Chondrocyte (in vitro differentiated cells): ENCODE measurements at places on chromosomes 7 and 10. TPM values are rescaled to one million over a fixed set of nuclear protein-coding genes. Genes with fewer than 3 reads are reported as not detected.

EPHA1 gene
- not detected in 3 replicates for total RNA-seq

HOXA4 gene
- total RNA-seq = 0.30 TPM in 1 of 3 replicates, not detected in the others

SCART1 gene
- total RNA-seq = 2.2 to 6.6 TPM (median 2.4 TPM) in 3 replicates

FAM131B gene
- 3.0 to 4.0 TPM (median 3.1 TPM) in 3 replicates for total RNA-seq

SLC26A3 gene
- total RNA-seq = not detected in 3 replicates

PTPRE gene
- 3.1 to 6.2 TPM (median 5.7 TPM) in 3 replicates for total RNA-seq

DGKI gene
- total RNA-seq = 15.3 to 52.4 TPM (median 17.0 TPM) in 3 replicates

NXPH1 gene
- not detected in 3 replicates for total RNA-seq

HACD1 gene
- total RNA-seq = 31.6 to 77.4 TPM (median 71.6 TPM) in 3 replicates

LRRC17 gene
- total RNA-seq = 23.9 to 34.5 TPM (median 32.0 TPM) in 3 replicates

GRCh38 chr10:79293841-79294581 is 53.3 kb upstream of the PPIF start:
- DNase-seq = no peak

GRCh38 chr10:124636271-124636995 is 107.7 kb downstream of the FAM53B start:
- DNase-seq = no peak

DNA sequence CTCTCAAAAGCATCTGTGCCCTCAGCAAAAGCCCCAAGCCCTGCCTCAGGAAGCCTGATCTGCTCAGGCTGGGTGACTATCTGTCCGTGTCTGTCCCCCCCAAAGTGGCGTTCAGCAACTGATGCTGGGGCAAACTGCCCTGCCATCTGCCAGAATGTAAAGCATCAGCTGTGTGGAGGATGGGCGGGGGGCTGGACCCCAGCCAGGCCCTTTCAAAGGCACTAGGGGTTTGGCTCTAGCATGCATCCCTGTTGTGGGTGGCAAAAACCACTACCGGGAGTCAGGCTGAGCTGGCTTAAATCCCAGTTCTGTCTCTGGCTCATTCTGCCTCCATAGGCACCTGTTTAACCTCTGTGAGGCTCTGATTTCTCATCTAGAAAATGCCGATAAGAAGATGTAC is 35.5 kb downstream of the GPRIN2 start:
- DNase-seq = peak; percentile 95

- DNase-seq = no peak
Measured at GRCh38 chr10:59133841-59134593, 42.4 kb upstream of the PHYHIPL start.

- no peak for DNase-seq
Measured at GRCh38 chr10:22646388-22646853, 68.0 kb downstream of the PIP4K2A start.

GRCh38 chr7:71843676-71844075 is 568.5 kb downstream of the CALN1 start:
- no peak for DNase-seq

GRCh38 chr7:68400783-68401182 is 1197.5 kb upstream of the AUTS2 start:
- no peak for DNase-seq

GRCh38 chr7:75739796-75740672 is 1.3 kb upstream of the HIP1 start:
- DNase-seq = no peak

DNA sequence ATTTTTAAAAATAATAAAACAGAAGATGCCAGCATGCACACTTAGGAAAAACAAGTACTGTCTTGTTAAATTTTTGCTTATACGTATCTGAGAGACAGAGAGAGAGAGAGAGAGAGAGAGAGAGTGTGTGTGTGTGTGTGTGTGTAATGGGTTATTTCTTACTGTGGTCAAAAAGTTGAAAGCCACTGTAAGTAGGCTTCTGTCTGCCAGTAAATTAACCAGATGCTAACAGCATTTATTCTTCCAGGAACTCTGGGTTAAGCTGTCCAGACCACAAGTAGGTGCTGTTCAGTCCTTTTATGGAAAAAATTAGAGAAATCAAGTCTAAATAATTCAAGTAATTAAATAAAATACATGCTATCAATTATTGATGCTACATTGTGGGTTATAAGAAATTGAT is 39.7 kb downstream of the RNF32 start:
- DNase-seq = no peak

- DNase-seq = no peak
Measured at GRCh38 chr7:96329241-96329640, 7.3 kb upstream of the SLC25A13 start.

GRCh38 chr7:10677668-10678232 is 295.9 kb upstream of the PHF14 start:
- no peak for DNase-seq

GRCh38 chr10:89241026-89241425 is 10.5 kb downstream of the LIPA start:
- DNase-seq = no peak

GRCh38 chr10:69577268-69578232 is 4.3 kb upstream of the NEUROG3 start:
- DNase-seq = no peak

DNA sequence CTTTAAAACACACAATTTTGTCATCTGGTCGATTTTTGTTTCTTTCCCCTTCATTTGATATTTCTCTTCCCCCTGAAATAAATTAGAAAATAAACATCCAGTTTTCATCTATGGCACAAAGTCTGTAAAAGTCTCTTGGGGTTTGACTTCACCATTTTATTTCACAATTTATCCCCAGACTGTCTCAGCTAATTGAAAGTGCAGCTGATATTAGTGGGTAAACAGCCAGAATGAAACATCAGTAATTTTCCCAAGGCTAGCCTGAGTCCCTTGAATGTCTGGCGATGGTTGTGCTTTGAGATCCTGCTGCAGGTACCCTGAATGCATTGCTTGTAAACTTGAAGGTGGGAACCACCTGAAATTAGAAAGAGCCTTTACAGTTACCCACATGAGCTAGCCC is 60.6 kb upstream of the NEBL start:
- no peak for DNase-seq

DNA sequence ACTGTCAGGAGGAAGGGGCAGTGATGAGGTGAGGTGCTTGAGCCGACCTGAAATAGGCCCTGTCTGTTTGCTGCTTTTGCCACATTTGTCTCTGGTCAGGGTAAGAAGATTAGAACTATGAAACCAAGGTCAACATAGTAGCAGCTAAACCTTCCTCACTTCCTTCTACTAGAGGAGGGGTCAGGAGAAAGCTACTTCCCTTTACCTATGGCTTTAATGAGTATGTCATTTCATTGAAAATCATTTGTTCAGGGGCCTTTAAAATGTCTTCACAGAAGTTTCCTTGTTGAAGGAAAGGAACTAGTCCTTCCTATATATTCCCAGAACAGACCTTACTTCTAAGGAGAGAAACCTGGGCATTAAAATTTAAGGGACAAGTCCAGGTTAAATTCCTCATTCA is 19.0 kb downstream of the HYAL4 start:
- no peak for DNase-seq

GRCh38 chr10:7738536-7739407 is 35.7 kb downstream of the ITIH2 start:
- DNase-seq = no peak

DNA sequence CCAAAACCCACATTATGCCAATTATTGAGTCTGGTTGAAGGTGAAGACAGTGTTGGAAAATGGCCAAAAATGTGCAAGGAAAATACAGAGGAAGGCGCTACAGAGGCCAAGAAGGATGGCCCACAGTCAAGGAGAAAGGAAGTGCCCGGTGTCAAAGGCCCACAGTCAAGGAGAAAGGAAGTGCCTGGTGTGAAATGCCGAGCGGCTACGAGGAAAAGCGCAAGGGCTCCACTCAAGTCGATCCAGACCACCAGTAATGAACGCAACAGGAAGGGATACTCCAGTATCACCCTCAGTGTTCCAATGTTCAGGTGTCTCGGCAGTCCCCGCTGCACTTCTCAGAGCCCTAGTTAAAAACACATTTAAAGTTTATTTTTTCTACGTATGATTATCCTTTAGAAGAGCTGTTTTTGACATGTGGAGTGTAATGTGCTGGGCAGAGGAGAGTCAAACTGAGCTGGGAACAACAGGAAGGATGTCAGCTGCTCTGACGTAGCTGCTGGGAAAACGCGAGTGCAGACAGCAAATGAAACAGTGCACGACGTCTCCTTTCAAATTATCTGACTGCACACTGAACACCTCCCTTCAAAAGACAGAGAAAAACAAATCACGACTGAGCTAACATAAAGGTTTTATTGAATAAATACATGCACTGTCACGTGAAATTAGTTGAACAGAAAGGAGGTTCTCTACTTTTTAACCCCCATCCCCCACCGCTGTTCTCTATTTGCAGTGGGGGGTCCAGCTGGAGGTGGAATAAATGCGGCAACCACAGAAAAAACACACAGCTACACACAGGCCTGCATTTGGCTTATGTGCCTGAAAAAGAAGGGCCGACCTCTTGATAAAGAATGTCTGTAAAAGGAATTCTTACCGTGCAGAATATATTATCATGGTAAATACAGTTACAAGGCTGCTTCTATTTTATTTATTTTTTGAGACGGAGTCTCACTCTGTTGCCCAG is 26.1 kb upstream of the NCAPG2 start:
- no peak for DNase-seq

GRCh38 chr10:133292919-133293809 is 15.5 kb downstream of the TUBGCP2 start:
- DNase-seq = no peak

GRCh38 chr7:87564296-87564963 is 36.3 kb downstream of the ABCB1 start:
- DNase-seq = no peak

DNA sequence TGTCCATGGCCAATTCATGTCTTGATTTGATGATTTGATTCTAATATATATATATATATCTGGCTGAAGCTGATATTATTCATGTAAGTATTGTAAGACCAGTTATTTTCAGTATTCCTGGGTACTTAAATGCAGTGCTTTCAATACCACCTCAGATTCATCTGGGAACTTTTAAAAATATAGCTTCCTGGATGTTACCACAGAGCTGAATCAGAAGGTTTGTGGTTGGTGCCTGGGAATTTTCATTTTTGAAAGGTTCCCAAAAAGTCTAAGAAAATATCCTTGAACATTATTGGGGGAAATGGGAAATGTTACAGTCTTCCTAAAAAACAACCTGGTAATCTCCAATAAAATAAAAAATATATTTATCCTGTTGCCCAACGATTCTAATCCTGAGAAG is 10.7 kb upstream of the PPP3CB start:
- no peak for DNase-seq
